T-helper 1 cell (primary cell): ENCODE measurements at places on chromosomes 3 and 15.

- DNase-seq: no peak
Measured at GRCh38 chr15:72174551-72175165, 22.9 kb downstream of the GRAMD2A start.

DNA sequence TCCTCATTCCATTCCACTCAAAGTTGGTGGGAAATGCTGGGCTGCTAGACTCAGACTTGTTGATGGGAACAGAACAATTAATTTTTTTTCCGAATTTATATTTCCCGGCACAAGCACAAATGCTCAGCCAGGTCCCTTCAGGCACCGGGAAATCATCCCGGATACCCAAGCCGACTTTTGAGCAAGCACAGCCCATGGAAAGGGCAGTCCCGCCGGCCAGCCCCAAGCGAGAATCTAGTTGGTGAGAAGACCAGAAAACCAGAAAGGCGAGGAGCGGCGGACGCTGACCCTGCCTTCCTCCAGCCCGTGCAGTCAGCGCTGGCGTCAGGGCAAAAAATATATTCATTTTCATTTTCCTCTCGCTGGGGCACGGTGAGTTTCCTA lies 763 bp upstream of the ZIC4 start:
- DNase-seq: no peak

GRCh38 chr3:30355622-30356021 lies 250.8 kb upstream of the TGFBR2 start:
- DNase-seq: no peak

- DNase-seq: no peak
Measured at GRCh38 chr3:122000936-122001605, 21.0 kb downstream of the ILDR1 start.

GRCh38 chr3:56253941-56254665 lies 214.2 kb downstream of the ERC2 start:
- DNase-seq: no peak

DNA sequence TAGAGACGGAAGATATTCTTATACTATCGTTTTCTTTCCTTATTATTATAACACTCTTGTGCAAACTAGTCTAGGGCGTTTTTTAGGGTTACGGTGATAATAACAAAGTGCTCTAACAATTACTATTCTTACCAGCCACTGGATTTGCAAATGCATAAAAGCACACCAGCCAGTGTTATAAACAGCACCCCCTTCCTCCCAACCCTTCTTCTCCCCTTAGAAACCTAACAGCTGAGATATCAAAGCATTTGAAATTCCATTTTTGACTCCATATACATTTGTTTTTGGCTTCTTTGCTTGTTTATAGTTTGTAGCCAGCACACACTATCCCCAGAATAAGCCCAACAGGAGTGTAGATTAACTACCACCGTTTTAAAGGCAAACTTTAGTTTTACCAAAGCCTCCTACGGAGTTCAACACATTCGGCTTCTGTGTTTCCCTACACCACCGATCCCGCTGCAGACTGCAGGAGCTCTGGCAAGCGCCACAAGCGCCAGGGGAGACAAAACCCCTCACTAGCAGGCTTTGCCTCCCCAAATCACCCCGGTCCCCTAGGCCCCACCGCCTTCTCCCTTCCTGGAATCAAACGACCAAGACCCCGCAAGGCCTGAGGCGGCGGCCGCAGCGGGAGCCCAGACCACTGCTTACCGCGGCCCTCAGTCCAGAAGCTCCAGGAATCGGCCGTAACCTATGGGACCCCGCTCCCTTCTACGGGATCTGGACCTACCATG lies 461 bp downstream of the COPB2 start:
- no peak for DNase-seq

GRCh38 chr15:69762373-69763148 lies 309.9 kb downstream of the RPLP1 start:
- no peak for DNase-seq

GRCh38 chr3:94619643-94620042 lies 556.8 kb downstream of the NSUN3 start:
- DNase-seq: no peak

- DNase-seq: no peak
Measured at GRCh38 chr3:127288921-127289705, 1.3 kb upstream of the PRR20G start.

- DNase-seq: peak; percentile 23
Measured at GRCh38 chr3:194633349-194634004, at the start of gene TMEM44. TSS of gene TMEM44 (minus strand) at chr3:194633419. CDS start at chr3:194633215, 204 bp downstream.

DNA sequence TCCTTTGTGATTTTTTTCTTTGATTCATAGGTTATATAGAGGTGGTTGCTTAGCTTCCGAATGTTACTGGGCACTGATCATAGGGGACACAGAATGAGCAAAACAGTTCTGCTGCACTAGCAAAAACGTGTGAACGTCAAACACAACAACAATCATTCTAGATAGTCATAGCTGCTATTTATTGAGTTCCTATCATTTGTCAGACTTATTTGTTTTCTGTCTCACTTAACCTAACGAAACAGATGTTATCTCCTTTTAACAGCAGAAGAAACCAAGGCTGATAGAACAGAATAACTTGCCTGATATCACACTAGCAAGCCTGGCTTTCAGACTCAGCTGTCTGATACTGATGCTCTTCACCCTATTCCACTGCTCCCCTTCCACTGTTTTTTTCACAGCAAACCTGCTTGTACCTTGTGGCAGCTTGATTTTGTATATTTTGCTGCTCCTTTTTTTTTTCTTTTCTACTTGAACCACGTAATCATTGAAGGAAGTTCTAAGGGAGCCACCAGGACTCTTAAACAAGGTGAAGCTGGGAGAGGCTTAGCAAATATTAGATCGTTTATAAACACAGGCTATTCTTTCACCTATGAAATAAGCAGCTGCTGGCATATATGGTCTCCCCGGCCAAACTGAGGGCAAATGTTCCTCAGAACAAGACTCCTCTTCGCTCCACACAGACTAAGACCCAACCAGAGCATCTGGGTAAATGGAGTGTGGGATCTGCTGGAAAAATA lies 78.8 kb downstream of the MCF2L2 start:
- no peak for DNase-seq

- no peak for DNase-seq
Measured at GRCh38 chr15:76942331-76942730, 10.8 kb downstream of the RCN2 start.

- DNase-seq: no peak
Measured at GRCh38 chr3:126459111-126459762, 16.5 kb downstream of the ZXDC start.

- no peak for DNase-seq
Measured at GRCh38 chr3:193049935-193050334, 132.3 kb upstream of the MB21D2 start.

DNA sequence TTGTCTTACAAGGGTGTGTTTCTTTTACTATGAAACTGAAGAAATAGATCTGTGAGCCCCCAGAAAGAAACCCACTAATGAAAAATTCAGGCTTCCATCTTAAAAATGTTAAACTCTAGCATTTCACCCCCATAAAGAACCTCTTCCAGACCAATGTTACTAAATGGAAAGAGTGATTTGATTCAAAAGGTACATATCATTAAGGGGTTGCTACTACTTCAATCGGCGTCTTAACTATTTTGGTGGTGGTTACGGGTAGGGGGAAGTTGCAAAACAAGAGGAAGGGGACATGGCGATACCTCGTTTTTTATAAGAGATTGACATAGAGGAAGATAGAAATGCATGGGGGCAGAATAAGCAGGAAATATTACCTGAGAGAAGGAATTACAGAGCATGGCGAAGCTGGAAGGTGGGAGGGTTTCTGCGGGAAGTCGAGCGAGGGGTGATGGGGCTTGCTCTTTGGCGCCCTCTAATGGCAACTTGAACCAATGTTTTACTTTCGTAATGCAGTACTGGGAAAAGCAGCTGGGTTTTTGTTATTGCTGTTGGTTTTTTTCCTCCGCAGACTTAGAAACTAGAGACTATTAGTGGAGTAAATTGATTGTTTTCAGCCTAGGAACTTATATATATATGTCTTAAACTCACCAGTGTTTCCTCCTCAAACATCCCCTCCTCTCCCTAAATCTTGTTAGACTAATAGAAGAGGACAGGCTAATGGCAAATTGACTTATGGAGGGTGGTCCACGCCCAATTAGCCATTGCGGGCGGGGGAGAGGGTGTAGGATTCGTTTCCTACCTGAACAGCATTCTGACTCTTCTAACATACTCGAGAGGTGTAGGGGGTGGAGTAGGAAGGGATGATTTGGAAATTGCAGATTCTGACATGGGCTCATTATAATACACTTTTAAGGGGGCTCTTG lies 11.3 kb upstream of the SOX2 start:
- DNase-seq: no peak

GRCh38 chr3:44106756-44107155 lies 134.9 kb upstream of the TOPAZ1 start:
- DNase-seq: no peak

DNA sequence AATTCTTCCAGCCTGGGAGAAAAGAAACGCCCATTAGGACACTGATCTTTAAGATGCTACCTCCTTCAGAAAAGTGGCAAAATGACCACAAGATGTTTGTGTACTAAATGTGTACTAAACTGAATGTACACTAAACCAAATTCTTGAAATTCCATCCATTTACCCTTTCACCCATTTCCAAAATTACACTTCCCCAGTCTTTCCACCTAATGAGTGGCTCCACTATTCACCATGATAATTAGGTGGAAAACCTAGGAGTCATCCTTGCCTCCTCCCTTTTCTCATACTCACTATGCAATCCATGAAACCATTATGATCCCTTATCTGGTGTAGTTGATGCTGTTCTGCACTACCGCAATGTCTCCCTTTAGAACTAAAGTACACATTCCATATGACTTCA lies 452.1 kb upstream of the THBS1 start:
- DNase-seq: no peak

DNA sequence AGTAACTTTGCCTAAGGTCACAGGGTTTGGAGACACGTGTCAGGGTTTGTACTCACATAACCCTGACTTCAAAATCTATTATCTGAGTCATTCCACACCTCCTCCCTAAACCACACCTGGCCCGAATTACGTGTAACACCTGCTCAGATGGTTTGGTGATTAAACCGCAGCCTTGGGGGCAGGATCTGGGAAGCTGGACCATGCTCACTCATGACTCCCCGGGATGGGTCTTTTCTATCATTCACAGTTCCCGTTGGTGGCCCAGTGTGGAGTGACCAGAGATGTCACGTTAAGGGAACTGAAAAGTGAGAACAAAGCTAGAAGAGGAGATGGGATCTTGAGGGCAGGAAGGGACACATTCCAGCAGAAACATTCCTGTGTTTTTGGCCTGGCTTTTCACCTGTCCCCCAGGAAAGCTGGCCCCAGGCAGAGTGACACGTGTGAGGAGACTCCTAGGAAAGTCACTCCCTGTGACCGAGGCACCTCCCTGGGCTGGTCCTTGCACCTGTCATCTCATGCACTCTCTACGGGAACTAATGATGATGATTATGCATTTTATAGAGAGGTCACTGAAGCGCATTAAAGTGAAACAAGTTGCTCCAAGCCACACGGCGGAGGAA lies 75.4 kb upstream of the POMGNT2 start:
- peak; percentile 12 for DNase-seq

GRCh38 chr3:64336488-64336887 lies 111.2 kb upstream of the PRICKLE2 start:
- no peak for DNase-seq

DNA sequence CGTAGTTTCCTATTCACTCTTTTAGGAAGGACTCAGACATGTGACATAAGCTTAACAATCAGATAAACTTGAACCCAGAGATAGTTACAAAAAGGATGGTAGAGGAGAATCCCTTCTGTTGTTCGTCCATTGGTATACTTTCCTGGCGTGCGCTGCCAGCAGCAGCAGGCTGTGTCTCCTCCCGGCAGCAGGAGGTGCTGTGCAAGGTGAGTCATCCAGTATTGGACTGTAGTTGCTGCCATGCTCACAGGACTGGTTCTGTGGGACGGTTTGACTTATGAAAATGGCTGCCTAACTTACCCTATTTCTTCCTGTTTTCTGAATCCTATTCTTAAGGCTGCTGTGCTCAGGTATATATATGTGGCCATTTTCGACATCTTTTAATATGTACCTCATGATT lies 253.4 kb upstream of the LRRC3B start:
- no peak for DNase-seq

DNA sequence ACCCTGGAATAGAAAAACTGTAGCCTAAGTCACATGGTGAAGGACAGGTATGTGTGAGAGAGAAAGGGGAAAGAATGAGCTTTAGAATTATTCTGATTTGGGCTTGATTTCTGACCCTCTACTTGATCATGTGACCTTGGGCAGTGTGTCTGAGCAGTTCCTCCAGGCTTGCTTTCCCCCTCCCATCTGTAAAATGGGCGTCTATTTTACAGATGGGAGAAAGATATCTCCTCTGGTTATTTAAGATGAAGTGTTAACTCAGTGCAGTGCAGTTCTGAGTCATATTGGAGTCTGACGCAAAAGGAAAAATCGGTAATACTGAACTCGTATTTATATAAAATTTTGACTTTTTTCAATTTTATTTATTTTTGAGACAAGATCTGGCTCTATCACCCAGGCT lies 38.1 kb upstream of the LMOD3 start:
- no peak for DNase-seq

GRCh38 chr3:13420831-13421765 lies 976 bp upstream of the NUP210 start:
- peak; percentile 79 for DNase-seq
